ENCODE measurements at places on chromosomes 5 and 9.

GRCh38 chr5:91598216-91598615 lies 215.1 kb upstream of the ARRDC3 start:
- DNase-seq, result no peak

GRCh38 chr9:22446589-22446949 lies at the start of gene DMRTA1:
DMRTA1 (plus strand) TSS chr9:22446824; CDS start chr9:22447066, 242 bp downstream.
- peak; percentile 94 for DNase-seq

DNA sequence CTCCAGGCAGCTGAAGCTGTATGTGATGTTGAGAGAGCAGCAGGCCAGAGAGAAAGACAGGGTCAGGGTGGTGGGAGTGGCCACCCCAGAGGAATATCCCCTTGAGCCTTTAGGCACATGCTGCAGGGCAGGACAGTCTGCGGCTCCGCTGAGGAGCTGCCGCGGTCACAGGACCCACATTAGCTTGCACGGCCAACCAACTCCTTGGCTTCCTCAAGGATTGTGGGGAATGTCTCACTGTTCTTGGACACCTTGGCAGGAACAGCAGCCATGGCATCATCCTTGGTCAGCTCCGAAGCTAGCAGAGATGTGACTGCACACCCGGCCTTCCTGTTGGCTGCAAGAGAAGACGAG lies 27.8 kb downstream of the PCDHGC5 start:
- DNase-seq, result no peak

GRCh38 chr5:56674441-56674840 lies 140.9 kb upstream of the MAP3K1 start:
- no peak for DNase-seq

- no peak for DNase-seq
Measured at GRCh38 chr5:141369994-141370848, at the start of gene PCDHGB3. PCDHGB3 (plus strand) TSS chr5:141370242; CDS start chr5:141370395, 153 bp downstream.

- DNase-seq, result no peak
Measured at GRCh38 chr5:147240266-147240985, 5.6 kb downstream of the STK32A start.

- DNase-seq, result peak; percentile 50
Measured at GRCh38 chr9:38652044-38652443, 31.6 kb upstream of the ANKRD18A start.

DNA sequence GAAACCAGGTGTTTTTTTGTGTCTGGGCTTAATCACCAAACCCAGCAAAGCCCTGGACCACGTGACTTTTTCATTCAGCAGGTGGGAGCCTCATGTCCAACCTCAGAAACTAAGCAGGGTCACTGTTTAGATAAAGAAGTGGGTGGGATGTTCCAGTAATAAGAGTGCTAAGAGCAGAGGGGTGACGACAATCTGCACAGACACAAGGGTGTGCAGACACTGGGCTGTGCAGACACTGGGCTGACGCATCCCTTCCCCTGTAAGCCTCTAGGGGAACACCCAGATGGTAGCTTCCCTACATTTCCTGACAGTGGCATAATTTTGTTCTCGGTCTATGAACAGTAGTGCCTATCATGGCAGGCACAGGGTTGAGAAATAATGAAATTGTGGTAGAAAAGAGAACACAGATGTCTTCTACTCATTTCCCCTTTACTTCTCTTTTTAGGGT lies 85.1 kb downstream of the SAXO1 start:
- no peak for DNase-seq

DNA sequence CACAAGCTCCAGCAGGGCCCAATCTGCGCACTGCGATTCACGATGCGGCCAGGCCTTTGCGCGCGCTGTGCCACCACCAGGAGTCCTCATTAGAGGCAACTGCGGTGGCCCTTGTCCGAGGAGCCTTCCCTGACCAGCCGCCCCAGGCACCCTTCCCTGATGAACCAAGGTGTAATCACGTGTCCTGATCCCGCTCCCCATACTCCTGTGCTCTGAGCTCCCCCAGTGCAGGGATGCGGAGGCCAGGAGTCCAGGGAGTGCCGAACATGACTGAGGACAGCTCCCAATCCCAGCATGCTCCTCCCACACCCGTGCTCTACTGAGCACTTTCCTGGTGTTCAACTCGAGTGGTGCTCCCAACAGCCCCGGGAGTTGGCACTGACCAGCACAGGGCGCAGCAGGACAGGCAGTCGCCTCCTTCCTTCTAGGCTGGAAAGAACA lies 134.8 kb downstream of the ZNF354C start:
- no peak for DNase-seq

GRCh38 chr5:5278815-5279381 lies 138.8 kb downstream of the ADAMTS16 start:
- DNase-seq, result peak; percentile 45

- peak; percentile 82 for DNase-seq
Measured at GRCh38 chr9:93681269-93682154, 105.1 kb downstream of the PHF2 start.

DNA sequence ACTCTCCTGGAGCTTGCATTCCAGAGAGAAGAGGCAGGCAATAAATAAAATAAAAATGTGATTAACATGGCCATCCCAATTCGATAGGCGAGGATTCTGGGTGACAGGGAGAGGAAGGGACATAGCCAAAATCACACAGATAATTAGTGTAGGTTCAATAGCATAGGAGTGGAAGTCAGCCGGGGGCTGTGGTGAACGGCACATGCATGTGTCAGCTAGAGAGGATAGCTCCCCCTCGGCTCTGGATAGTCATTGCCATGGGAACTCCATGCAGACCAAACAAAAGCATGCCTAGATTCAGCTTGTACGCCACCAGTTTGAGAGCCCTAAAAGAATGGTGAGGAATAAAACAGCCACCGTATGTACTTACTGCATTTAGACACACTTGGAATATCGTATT lies 223.5 kb downstream of the GRIA1 start:
- peak; percentile 55 for DNase-seq

- peak; percentile 85 for DNase-seq
Measured at GRCh38 chr9:111099199-111100008, 61.1 kb upstream of the LPAR1 start.

DNA sequence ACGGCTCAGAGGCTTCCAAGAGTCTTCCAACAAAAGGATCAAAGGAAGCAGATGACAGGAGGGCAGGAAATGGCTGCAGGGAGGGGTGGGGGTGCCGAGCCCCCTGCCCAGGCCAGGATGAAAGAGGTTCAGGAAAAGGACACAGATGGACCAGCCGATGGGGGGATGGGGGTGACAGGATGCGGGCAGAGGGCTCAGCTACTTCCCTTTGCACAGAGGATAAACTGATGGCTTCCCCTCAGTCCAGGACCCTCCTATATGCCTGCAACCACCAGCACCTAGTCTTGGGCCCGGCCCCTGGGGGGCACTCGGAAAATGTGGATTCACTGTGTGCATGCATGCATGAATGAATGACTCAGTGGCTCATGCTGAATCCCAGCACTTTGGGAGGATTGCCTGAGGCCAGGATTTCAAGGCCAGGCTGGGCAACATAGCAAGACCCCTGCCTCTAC lies 148.2 kb downstream of the C9orf50 start:
- DNase-seq, result no peak

DNA sequence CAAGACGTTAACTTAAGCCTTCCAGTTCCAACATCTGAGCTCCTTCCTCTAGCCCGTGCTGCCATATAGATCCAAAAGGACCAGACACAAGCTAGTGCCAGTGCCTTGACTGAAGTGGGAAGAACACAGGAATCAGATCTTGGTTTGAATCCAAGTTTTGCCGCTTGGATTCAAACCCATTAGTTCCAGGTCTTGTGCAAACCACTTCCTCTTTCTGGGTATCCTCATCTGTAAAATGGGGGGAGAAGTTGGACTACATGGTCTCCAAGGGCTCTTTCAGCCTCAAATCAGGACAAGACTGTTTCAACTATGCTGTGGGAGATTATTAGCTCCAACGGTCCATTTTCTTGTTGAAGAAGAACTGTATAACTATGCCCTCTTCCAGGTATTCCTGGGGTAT lies 32.6 kb downstream of the TTLL11 start:
- peak; percentile 78 for DNase-seq
